EH (cell line): ENCODE measurements at places on chromosomes 11 and 22.

DNA sequence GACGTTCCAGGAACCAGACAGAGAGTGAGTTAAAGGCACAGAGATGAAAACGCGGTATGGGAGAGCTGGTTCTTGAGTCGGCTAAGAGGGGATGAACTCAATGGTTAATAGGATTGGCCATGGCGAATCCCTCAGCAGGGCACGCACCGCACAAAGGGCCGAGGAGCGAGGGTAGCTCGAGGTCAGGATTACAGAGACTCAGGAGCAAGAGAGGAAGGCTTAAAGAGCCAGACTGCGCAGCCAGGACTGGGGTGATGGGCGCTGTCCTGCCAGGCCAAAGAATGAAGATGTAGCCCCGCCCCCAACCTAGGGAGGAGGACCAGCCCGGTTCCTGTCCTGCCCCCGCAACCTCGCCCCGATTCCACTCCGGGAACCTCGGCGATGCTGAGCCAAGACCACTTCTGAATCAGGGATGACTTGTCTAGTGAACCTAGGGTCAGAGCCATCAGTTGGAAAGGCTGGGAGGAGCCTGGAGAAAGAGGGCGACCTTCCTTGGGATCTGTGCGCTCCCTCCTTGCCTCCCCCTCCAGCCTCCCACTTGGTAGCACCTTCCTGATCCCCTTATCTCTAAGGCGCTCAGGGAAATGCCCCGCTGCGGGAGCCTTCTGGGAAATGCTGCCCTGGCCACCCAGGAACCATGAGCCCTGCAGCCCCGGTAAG lies at the start of gene PLEKHB1:
TSS of gene PLEKHB1 (plus strand) at position 610 of the 660 bp plus-strand sequence. CDS start at position 638, 28 bp downstream.
- DNase-seq: no peak

DNA sequence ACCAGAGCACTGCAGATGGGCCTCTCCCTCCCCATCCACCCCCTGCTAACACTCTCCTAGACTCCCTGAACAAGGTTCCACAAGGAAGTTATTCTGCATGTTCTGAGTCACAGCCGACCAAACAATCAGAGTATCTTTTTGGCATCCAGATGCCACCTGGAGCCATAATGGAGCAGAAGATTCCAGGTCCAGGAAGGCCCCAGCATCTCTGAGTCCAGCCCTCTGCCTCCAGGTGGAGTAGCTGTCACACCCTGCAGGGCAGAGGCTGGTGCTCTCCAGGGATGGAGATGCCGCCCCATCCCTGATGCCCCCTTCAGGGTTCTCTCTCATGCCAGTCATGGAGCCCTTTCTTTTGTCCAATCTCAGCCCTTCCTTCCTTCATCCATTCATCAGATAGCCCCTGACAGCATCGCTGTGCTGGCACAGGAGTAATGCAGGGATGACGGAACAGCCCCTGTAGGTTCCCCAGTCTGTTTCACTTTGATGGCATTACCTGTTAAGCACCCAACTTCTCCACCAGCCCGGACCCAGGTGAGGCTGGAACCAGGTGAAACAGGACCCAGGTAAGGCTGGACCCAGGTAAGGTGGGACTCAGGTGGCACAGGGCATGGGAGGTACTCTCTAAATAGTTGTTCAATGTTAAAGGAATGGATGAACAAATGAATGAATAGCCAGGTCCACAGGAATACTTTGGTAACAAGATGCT lies 20.1 kb upstream of the TSKU start:
- DNase-seq: no peak

- peak; percentile 54 for DNase-seq
Observed at GRCh38 chr11:96486890-96487611, 97.2 kb downstream of the JRKL start.

GRCh38 chr11:19786644-19787043 lies 74.0 kb downstream of the NAV2 start:
- DNase-seq: no peak

GRCh38 chr22:44488354-44488753 lies 9.7 kb downstream of the RTL6 start:
- no peak for DNase-seq

GRCh38 chr11:46761807-46762206 lies 42.8 kb downstream of the F2 start:
- no peak for DNase-seq
